ENCODE measurements at places on chromosomes 4 and X.

DNA sequence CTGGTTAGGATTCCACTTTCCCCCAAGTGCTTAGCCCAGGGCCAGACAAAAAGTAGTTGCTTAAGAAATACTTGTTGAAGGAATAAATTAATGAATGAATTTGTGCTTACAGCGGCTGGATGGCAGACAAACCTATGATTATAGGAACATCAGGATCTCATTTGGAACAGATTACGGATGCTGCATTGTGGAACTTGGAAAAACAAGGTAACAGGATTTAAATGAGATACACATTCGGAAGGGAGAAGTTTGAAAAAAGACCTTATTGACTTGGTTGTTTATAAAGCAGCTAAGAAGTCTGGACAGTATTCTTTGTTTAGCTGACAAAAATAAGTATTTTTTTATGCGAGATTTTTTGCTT lies 572 bp downstream of the EXOSC9 start:
- no peak for DNase-seq

DNA sequence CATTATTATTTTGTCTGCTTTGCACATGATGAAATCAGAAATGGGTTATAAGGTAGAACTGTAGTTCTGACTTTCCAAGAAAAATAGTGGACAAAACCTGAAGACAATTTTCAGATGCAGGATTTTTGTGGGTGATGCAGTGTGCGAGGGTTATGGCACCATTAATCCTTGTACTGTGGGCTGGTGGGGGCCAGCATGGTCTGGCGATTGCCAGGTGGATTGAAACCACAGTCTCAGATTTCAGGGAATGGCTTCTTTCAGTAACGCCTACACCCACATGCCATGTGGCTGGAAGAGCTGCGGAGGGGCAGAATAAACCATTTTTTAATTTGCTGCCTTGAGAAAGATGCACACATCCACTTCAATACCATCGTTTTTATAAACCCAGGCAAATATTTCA lies 150.5 kb downstream of the ARSF start:
- no peak for DNase-seq

GRCh38 chrX:10634392-10635161 lies 14.2 kb upstream of the MID1 start:
- no peak for DNase-seq

DNA sequence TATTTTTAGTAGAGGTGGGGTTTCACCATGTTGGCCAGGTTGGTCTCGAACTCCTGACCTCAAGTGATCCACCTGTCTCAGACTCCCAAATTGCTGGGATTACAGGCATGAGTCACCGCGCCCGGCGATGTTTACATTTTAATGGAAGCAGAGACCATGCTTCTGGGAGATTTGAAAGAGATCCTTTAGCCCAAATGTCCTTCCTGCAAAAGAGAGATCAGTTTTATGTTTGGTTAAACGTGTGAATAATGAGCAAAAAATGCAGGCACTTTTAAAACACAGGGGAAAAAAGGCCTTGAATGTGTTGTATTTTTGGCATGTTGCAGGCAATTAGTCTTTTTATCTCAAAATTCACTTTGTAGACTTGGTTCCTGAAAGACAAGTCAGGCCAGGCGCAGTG lies 95.8 kb upstream of the ELOVL6 start:
- no peak for DNase-seq

DNA sequence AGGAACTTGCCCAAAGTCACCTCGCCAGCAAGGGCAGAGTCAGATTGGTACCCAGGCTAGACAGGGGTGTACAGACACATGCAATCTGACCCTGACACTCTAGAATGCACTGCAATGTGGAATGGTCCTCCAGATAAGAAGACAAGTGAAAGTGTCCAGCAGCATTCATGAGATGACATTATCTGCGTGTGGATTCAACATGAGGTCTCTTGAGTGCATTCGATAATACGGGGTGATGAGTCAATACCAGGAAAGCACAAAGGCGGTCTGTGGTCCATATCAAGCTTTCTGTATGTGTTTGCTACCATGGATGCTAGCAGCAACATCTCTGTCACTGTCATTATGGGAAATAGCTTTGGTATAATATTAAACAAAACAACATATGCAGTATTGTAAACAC lies 6.8 kb upstream of the XAGE3 start:
- no peak for DNase-seq

GRCh38 chr4:53914313-53915016 lies 149.9 kb downstream of the CHIC2 start:
- no peak for DNase-seq

DNA sequence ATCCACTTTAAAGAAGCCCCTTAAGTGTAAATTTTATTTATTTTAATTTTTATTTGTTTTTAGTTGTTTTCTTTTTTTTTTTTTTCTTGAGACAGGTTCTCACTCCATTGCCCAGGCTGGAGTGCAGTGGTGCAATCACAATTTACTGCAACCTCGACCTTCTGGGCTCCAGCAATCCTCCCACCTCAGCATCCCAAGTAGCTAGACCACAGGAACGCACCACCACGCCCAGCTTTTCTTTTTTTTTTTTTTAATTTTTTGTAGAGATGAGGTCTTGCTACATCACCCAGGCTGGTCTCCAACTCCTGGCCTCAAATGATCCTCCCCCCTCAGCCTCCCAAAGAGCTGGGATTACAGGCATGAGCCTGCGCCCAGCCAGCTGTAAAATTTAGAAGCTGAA lies 6.0 kb downstream of the SAT1 start:
- DNase-seq, result no peak
